ENCODE measurements at places on chromosomes 5 and 9.

GRCh38 chr5:174245516-174246075, 200.1 kb downstream of the NSG2 start:
- no peak for DNase-seq

- no peak for DNase-seq
Observed at GRCh38 chr5:117475919-117476318, 901.3 kb upstream of the SEMA6A start.

DNA sequence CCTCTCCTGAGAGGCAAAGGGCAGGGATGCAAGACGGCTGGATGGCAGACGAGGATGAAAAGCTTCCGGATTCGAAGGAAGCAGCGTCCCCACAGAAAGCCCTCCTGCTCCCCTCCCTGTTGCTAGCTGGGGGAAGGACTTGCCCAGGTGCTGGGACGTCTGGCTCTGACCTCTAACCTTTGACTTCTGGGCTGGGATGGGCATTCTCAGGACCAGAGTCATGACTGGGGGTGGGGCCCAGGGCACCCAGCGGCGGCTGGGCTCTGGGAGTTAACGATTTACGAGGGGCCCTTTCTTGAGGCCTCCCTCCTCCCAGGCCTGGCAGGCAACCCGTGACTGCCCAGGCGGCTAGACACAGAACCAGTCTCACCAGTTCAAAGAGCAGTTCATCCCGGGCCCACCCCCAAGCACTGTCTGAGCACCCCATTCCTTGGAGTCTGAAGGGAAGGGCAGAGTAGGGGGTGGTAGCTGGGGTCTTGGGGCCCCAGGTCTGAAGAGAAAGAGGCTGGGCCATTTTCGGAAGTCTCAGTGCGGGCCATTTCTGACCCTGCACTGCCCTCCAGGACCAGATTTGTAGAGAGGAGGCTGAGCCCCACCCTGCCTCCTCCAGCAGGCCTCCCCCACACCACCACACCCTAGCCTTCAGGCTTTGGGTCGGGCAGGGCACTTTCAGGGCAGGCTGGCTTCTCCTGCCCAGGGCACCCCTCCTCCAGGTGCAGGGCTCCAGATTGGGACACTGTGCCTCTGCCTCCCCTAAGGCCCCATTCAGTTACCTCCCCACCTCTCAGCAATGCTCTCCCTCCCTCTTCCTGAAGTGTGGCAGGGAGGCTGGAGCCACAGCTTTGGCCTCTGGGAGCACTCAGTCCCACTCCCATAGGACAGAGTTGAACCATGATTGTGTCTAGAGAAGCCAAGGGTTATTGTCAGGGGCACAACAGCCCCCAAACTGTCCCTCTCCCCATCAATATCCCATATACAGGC, 5.0 kb upstream of the CXXC5 start:
- DNase-seq, result no peak

GRCh38 chr5:170552621-170553115, 48.8 kb downstream of the KCNIP1 start:
- DNase-seq, result no peak

GRCh38 chr5:93099902-93100347, 481.1 kb downstream of the NR2F1-AS1 start:
- no peak for DNase-seq

DNA sequence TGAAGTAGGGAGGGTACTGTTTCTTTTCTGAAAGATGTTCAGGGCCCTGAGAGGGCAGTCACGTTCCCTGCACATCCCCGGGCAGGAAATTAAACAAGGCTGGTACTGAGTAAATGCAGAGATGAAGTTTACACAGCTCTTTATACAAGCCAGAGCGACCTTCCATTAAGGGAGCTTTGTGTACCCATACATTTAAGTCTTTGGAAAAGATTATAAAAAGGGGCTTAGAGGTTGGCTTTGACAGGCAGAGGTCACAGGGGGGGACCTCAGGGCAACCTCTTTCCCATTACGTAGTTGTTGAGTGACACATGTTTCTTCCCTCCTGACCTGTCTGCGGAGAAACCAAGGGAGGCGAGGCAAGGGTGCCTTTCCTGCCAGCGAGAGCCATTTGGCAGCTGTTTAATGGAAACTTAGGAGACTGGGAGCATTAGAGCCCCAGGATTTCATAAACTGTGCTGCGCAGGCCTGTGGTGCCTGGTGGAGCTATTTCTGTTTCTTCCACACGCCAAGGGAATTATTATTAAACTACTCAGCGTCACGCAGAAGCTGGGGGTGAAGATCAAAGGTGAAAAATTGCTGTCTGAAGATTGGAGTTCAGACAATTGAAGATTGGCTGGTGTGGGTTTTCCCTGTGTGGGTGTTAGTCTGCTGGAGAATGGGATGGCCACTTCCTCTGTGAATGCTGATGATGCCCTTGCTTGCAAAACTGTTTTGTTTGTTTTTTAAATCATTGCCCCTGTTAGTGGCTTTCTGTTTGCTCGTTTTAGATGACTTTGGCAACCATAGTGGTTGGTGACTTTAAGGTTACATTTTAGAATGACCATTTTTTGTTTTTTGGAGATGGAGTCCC, 3.2 kb upstream of the SMIM32 start:
- DNase-seq, result no peak

GRCh38 chr5:2738700-2739359, 12.6 kb downstream of the IRX2 start:
- no peak for DNase-seq

GRCh38 chr5:126100767-126101166, 322.4 kb upstream of the GRAMD2B start:
- no peak for DNase-seq

DNA sequence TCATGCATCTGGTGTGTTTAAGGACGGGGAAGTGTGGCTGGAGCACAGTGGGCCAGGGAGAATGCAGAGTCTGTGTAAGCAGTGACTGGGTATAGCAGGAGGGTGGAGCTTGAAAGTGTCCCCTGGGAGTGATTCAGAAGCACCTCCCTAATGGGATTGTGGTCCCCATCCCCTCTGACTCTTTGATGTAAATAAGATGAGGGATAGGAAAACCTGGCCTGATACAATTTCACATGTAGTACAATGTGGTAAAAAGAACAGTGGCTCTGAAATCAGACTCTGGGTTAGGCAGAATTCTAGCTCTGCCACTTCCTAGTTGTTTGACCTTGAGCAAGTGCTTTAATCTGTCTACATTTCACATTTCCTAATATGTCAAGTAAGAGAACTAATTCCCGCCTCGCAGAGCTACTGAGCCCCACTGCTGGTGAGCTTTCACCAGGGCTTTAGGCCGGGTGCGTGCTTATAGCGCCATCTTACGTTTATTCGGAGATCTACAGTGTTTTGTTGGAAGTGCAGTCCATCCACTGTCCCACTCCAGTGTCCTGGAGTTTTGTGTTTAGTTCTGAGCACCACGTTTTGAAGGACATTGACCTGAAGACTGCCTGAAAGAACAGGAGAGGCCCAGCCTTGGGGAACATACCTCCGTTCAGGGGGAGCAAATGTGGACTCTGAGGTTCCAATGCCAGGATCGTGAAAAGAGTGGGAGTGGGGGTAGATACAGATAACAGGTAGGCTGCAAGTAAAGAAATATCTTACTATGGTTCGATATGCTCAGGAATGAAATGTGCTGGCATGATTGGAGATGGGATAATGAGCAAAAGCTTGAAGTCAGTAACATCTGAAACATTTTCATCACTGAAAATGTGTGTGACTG, 51.2 kb upstream of the TESK1 start:
- peak; percentile 52 for DNase-seq

- no peak for DNase-seq
Observed at GRCh38 chr9:131417264-131418142, 23.6 kb downstream of the PRRC2B start.

- DNase-seq, result no peak
Observed at GRCh38 chr5:36778336-36778735, 98.2 kb upstream of the NIPBL start.

- no peak for DNase-seq
Observed at GRCh38 chr5:160303690-160304089, 8.7 kb downstream of the CCNJL start.

GRCh38 chr5:94908889-94909480, 290.5 kb downstream of the SLF1 start:
- peak; percentile 37 for DNase-seq

DNA sequence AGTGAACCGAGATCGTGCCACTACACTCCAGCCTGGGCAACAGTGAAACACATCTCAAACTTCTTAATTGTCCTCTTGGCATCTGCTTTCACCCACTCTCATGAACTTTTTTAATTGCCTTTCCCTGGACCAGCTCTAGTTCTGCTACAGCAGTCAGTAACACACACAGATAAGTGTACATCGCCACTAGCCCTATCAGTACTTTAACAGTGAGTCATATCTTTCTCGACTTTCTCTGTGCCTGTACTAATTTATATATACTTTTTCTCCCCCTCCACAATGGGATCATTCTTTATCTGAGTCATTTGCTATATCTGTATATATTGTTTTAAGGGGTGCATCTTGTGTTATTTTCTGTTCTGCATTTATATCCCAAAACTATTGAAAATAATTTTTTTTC, 6.7 kb downstream of the CDC37L1 start:
- DNase-seq, result no peak

DNA sequence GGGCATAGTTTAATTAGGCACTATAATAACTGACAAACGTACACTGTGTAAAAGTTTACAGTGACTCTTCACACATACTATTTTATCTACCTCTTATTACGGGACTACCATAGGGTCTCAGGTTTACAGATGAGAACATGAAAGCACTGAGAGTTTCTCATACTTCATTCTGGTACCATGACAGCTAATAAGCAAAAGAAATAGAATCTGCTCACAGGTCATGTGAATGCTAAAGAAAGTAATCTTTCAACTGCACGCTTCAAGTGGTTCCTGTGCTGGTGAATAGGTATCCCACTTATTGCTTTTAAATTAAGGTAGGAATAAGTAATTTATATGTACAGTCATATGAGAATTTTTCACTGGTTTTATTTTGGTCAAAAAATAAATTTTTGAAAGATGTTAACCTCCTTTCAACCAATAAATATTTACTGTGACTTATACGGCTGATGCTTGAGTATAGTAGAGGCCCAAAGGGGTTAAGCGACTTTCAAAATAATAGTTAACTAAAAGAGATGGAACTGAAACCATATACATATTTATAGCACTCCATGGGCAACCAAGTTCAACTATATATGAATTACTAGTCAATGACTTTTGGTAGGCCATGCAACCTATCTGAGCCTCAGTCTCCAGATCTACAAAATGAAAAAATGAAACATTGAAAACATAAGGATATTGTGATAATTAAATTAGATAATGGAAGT, 8.1 kb downstream of the CDKN2A start:
- DNase-seq, result no peak

GRCh38 chr9:37036371-37036775, 2.3 kb upstream of the PAX5 start:
- DNase-seq, result no peak

DNA sequence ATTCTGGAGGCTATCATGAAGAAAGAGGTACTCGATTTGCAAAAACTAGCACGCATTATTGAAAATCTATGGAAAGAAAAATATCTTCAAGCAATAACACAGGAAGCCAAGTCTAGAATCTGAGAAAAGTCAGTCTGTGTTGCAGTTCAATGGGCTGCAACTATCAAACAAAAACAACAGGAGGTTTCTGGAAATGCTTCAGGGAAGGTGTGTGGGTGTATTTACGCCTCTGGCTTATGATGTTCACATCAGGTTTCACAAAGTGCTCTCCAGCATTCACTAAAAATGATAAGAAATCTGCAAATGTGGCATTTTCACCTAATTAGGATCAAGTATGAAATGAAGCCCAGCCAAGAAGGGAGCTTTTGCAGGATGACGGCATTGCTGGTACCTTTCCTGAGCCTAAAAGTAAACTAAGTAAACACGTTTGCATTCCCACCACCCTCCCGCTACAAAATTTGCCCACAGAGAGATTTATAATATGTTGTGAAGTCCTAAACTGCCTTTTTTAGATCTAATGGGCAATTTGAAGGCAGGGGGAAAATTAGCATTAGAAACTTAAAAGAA, 146.4 kb downstream of the GABRB2 start:
- DNase-seq, result no peak

- DNase-seq, result no peak
Observed at GRCh38 chr5:158819840-158820620, 279.7 kb downstream of the EBF1 start.

- no peak for DNase-seq
Observed at GRCh38 chr9:121990600-121991306, 102.4 kb downstream of the TTLL11 start.

GRCh38 chr5:172447646-172448365, 6.5 kb downstream of the SH3PXD2B start:
- DNase-seq, result no peak

DNA sequence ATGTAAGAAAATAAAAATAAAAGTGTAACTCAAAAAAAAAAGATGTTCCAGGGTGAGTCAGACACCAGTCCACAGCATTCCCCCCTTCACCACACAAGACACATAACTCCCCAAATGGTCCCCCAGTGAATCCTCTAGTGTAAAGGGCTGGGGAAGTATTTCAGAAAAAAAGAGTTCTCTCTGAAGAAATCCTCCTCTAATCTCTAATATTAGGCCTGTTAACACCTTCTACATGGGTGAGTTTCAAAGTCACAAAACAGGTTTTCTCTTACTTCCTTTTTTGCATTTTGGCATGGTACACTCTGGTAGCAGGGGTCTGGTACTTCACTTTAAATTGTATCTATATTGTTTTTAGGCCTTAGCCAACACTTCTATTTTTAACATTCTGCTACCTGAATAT, 28.2 kb downstream of the RNF145 start:
- no peak for DNase-seq

GRCh38 chr9:74952201-74953151, at the start of gene C9orf40:
TSS of gene C9orf40 (minus strand) at chr9:74952912. CDS start at chr9:74952611, 301 bp downstream.
- DNase-seq, result peak; percentile 60

GRCh38 chr5:1167728-1168709, 33.4 kb upstream of the SLC6A19 start:
- DNase-seq, result peak; percentile 89

GRCh38 chr5:131441184-131441583, 177.3 kb downstream of the CDC42SE2 start:
- no peak for DNase-seq

DNA sequence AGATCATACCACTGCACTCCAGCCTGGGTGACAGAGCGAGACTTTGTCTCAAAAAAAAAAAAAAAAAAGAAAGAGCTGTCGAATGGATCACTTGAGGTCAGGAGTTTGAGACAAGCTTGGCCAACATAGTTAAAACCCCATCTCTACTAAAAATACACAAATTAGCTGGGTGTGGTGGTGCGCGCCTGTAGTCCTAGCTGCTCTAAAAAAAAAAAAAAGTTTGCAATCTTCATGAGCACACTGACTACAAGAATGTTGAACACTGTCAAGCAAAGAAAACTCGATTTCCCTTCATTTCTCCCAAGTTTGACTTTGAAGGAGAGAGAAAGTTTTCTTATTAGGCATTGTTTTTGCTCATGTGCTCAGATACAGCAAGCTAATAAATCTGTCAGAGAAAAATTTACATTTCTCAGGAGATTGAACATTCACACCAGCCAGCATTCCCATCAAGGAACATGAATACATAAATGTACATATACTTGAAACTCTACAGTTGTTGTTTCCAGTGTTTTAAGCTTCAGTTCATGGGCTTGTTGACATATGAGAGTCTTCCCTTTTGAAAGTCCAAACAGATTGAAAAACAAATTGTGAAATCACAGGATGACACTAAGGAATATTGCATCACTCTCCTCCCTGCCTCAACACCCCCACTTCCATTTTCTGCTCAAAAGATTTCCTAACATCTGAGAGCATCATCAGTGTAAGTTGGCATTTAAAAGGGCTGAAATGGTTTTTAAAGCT, 81.8 kb downstream of the ARRDC3 start:
- no peak for DNase-seq

All from NCI-H748 treated with DMSO at 0.1 percent for 48 hours (cell line).